Fibroblast of the conjunctiva (primary cell): ENCODE measurements at places on chromosomes 13 and 19.

GRCh38 chr13:46361276-46361934 is 25.6 kb downstream of the RUBCNL start:
- DNase-seq: no peak

DNA sequence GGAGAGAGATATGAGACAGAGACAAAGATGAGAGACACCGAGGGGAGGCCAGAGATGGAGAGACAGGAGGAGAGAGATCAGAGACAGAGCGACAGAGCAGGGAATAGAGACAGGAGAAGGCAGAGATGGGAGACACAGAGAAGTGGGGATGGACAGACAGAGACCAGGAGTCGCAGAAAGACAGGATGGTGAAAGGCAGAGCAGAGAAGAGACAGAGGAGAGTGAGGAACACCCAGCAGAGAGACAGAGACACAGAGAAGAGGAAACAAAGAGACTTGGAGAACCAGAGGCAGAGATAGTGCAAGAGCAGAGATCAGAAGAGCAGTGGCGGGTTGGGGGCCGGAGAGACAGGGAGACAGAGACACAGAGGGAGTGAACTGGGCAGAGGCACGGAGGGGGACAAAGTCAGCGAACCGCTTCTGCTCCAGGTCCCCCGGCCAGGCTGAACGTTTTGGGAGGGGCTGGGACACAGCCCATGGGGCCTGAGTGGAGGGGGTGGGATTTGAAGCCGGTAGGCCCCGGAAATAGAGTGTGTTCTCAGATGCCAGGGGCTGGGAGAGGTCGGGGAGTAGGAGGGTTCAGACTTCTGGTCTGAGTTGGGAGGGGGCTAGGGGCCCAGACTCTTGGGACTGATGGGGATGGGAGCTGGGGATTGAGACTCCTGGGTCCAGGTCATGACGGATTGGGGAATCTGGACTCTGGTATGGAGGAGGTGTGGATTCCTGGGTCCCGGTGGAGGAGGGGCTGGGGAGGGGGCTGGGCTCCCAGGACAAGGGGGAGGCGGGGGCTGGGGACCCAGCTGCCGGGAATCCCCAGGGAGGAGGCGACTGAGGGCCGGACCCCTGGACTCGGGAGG is 654 bp downstream of the ZNF579 start:
- DNase-seq: no peak

- no peak for DNase-seq
Measured at GRCh38 chr13:97319113-97319720, 97.1 kb downstream of the MBNL2 start.

- DNase-seq: no peak
Measured at GRCh38 chr19:14514215-14514863, 3.9 kb downstream of the DNAJB1 start.

DNA sequence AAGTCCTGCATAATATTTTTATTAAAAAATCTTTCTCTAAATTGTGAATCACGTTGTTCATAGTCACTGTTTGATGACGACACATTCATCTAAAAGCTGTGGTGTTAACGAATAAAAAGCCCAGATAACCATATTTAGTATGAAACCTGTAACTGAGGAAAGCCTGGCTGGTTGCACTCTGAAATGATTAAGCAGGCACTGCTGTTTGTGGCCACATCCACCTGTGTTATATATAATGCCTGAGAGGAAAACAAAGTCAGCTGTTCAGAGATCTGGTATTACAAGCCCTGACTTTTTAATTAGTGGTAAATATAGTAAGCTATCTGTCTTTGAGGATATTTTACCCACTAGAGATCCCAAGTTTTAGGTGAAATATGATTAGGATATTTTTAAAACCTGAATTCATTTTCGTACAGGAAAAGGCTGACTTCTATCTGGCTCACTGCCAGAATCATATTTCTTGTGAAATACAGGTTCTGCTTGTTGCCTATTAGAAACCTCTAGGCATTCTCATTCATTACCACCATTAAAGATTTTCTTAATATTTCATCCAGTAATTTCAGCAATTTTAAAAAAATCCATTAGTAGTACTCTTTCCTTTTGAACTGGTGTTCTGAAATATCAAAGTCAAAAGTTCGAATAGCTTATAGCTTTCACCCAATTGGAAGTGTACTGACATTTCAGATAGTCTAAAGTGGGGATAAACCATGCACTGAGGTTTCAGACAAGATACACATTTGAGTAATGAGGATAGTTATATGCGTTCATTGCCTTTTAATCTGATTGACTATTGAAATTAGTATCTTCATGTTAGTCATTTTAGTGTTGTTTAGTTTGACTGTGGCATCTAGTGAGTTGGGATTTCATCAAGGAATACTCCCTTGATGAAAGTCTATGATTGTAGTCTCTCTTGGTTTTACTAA is 79.7 kb downstream of the LMO7 start:
- no peak for DNase-seq

GRCh38 chr13:64074971-64075474 is 2659.4 kb upstream of the PCDH20 start:
- no peak for DNase-seq

- no peak for DNase-seq
Measured at GRCh38 chr13:75806117-75806516, 170.0 kb downstream of the LMO7 start.
